Activated naive CD4-positive, alpha-beta T cell treated with anti-CD3 and anti-CD28 coated beads for 36 hours (primary cell): ENCODE measurements at places on chromosomes 7 and 10. TPM values are rescaled to one million over a fixed set of nuclear protein-coding genes. Genes with fewer than 3 reads are reported as not detected.

The NODAL gene
- not detected for total RNA-seq

GRCh38 chr10:28253169-28253785 lies 49.6 kb downstream of the MPP7 start:
- DNase-seq: no peak

The ATP6V0E2 gene
- 32.4 TPM for total RNA-seq

DNA sequence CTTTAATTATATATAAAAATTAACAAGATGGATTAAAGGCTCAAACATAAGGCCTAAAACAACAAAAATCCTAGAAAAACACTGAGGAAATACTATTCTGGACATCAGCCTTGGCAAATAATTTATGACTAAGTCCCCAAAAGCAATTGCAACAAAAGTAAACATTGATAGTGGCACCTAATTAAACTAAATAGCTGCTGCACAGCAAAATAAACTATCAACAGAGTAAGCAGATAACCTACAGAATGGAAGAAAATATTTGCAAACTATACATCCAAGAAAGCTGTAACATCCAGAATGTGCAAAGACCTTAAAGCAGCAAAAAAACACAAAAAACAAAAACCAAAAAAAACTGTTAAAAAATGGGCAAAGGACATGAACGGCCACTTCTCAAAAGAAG lies 384.0 kb upstream of the SEMA3D start:
- no peak for DNase-seq

GRCh38 chr7:96059075-96059474 lies 262.8 kb downstream of the SLC25A13 start:
- DNase-seq: no peak

The KCNH2 gene
- total RNA-seq: 0.17 TPM

GRCh38 chr10:122565766-122566206 lies 5.2 kb downstream of the DMBT1 start:
- peak; percentile 86 for DNase-seq

- no peak for DNase-seq
Measured at GRCh38 chr10:68135922-68136792, 26.9 kb downstream of the MYPN start.

- DNase-seq: no peak
Measured at GRCh38 chr10:69451784-69452251, 553 bp downstream of the TSPAN15 start.

GRCh38 chr10:124048371-124049290 lies 44.8 kb downstream of the CHST15 start:
- DNase-seq: no peak

The CFTR gene
- total RNA-seq: not detected

DNA sequence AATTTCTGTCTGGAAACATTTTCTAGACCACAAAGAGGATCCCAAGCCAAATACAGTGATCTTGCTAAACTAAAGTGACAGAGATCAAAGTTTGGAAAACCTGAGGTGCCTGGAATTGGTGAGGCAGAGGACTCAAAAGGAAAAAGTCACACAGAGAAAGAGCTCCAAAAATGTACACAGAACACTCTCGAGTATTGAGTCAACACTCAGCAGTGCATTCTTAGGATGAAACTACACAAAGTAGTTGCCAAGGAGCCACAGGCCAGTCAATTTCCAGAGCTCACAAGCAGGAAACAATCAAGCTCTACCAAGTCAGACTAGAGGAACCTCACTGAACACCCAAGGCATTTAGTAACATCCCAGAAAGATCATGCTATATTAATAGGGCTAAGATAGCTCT lies 61.3 kb downstream of the MICU1 start:
- peak; percentile 65 for DNase-seq

DNA sequence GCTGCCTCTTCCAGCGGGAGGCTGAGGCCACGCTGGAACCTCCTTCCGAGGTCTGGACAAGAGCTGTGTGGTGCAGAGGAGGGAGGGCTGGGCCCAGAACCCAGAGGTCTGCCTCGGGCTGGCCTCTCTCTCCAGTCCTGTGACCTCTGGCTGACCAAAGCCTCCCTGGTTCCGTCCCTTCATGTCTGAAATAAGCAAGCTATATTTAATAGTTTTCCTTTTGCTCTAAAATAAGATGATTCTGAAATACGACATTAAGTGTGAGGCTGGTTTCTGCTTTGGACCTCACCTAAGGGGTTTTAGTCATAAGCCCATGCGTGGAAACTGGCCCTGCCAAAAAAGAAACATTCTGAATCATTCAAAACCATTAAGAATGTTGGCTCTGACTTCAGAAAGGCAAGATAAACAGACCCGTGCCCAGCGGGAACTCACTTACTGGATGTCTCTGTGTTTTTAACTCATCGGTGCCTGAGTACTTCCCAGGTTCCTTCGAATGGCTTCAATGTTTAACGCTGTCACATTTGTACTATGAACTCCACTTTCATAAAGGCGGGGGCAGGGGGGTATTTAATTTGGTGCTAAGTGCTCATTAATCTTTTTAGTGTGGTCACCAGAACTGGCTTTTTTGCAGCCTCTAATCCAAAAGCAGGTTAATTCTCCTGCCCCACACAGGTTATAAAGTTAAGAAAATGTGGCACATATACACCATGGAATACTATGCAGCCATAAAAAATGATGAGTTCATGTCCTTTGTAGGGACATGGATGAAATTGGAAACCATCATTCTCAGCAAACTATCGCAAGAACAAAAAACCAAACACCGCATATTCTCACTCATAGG lies 157.5 kb upstream of the KLF14 start:
- DNase-seq: no peak

- no peak for DNase-seq
Measured at GRCh38 chr7:54469740-54470139, 72.4 kb upstream of the VSTM2A start.
